ENCODE measurements at places on chromosomes 11 and 22.
A peak's percentile ranks its signal among the peaks of the same experiment; 100 is the strongest.

- DNase-seq = no peak
Observed at GRCh38 chr11:64969209-64969608, 2.7 kb downstream of the MAJIN start.

DNA sequence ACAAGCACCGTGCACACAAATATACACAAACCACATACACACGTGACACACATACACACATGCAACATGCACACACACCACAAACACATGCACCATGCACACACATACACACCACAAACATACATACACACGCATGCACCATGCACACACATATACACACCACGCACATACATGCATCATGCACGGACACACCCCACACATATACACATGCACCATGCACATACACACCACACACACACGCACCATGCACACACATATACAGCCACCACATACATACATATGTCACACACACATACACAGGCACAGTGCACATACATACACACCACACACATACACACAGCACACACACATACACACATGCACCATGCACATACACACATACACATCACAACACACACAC, 12.7 kb upstream of the B4GALNT4 start:
- DNase-seq = peak; percentile 16

DNA sequence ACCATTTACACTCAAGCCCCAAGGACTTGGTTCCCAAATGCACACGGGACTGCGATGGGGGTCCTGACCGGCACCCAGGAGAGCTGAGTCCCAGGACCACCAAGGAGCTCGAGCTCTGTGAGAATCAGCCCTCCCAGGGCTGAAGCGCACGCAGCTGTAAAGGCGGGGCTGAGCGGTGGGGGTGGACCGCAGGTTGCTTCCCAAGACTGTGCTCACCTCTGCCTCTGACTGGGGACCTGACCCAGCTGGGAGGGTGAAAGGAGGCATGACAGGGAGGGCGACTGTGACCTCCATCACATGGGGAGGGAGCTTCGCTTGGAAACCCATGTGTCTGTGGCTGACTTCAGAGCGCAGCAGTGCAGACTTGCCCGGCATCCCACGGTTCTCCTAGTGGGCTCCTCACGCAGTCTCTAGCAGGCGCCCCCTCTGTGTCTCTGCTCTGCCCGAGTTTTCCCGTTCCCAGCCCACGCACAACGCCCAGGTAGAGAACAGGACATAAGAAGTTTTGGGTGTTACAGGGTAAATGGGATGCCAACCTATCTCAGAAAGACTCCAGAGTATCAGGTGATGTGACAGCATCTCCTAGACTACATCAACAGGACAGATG, 15.4 kb upstream of the NAP1L4 start:
- DNase-seq = no peak

DNA sequence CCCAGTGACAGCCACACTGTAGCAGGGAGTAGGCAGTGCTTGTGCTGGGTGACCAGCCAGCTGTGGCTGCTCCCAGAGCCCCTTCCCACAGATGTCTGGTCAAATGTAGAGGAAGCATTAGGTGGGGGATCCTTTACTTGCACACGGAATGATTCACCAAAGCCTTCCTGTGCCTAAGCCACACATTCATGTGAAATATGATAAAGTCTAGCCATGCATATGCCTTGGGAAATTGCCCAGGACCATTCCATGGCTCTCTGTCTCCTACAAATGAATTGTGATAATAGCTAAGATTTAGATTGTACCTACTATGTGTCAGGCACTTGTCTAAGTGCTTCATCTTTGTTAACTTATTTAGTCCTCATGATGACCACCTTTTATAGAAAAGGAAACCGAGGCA, 217.5 kb upstream of the E2F8 start:
- DNase-seq = no peak

- no peak for DNase-seq
Observed at GRCh38 chr11:1055990-1056771, 18.5 kb upstream of the MUC2 start.

DNA sequence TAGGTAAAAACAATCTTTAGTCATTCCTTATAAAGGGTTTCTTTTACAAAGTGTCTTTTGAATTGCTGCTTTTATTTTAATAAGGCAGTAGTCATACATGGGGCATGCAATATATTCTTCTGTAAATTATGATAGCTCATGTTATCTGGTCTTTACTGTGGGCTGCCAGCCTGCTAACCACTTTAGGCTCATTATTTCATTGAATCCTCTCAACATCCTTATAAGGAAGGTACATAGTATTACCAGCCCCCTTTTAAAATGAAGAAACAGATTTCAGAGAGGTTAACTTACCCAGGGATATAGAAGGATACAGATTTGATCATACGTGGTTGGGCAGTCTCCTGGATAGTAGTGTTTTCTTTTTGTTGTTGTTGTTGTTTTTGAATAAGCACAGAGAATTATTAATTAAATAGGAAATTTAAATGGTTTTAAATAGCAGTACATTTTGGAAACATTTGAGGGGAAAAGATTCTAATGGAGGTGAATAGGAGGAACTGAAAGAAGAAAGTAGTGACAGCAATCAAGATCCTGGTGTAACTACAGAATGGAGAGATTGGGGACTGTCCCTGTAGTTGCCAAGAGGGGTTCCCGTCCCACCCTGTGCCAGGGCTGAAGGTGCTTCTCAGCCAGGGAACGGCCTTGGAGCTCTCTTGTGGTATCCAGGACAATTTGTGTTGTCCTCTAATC, 21.0 kb downstream of the SPECC1L start:
- no peak for DNase-seq

DNA sequence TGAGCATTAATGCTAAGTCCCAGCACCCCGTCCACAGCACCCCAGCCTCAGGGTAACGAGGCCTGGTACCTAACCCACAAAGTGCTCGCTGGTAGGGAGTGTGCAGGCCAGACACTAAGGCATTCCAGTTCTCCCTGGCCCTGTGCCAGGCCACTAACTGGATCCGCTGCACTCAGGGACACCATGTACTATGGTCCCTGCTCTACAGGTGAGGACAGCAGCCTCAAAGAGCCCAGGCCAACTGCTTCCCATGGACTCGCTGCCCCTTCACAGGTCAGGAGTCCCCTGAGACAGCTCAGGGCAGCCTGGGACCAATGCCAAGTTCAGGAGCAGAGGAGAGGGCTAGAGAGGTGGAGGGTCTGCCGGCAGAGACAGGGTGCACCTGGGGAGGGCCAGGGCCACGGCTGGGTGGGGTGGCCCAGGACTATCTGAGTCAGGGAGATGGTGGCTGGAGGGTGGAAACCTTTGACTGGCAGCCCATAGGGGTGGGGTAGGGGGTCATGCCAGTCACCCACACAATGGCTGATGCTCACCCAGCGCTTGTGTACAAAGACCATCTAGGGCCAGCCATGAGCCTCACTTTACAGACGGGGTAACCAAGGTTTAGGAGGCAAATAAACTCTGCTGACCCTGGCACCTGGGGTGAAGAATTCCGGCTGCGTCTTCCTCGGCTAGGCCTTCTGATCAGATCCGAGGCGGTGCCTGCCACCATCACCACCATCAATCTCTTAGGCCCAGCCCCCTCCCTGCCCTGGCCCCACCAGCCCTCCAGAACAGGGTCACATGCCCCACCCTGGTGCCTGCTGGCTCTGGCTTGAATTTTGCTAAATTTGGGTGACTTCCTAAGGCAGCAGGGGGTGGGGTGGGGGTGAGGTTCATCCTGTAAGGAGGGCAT, 5.6 kb downstream of the OSBPL5 start:
- DNase-seq = no peak

DNA sequence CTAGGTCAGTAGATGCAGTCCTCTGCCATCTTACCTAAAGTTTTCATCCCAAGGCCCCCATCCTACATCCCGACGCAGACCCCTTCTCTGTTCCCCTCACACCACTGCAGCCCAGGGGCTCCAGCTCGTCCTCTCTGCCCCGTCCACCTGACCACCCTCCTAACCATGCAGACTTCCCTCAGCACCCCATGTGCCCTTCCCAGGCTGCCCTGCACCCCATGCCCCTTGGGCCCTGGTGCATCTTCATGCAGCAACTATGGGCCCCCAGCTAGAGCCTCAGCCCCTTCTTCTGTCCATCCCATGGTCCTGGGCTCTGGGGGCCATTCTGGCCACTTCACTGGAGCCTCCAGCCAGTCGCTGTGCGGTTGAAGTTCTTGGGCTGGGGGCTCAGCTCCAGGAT, 2.9 kb downstream of the PRR33 start:
- DNase-seq = no peak

DNA sequence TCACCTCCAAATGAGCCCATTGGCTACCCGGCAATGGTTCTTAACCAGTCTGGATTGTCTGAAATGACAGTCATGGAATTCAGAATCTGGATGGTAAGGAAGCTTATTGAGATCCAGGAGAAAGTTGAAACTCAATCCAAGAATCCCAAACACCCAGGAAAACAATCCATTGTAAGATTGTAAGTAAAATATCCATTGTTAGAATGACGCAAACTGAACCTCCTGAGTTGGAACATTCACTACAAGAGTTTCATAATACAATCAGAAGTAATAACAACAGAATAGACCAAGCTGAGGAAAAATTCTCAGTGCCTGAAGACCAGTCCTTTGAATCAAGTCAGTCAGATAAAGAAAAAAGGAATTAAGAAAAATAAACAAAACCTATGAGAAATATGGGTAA, 22.1 kb downstream of the OR8G5 start:
- DNase-seq = no peak

- DNase-seq = no peak
Observed at GRCh38 chr11:68847395-68847794, 5.7 kb upstream of the CPT1A start.
